ENCODE measurements at places on chromosomes 2 and 18. TPM values are rescaled to one million over a fixed set of nuclear protein-coding genes. Genes with fewer than 3 reads are reported as not detected.

ST8SIA3 gene
- total RNA-seq = not detected

SPHKAP gene
- total RNA-seq = 0.05 TPM

ANKRD30B gene
- not detected for total RNA-seq

VIT gene
- 10.0 TPM for total RNA-seq

AQP12A gene
- not detected for total RNA-seq

IL36RN gene
- not detected for total RNA-seq

NAT8 gene
- not detected for total RNA-seq

ACTR3 gene
- total RNA-seq = 81.8 TPM

GALR1 gene
- not detected for total RNA-seq

PCARE gene
- not detected for total RNA-seq

UGT1A1 gene
- total RNA-seq = not detected

MEP1B gene
- not detected for total RNA-seq

RAX gene
- total RNA-seq = not detected

FTCDNL1 gene
- not detected for total RNA-seq

RIT2 gene
- total RNA-seq = not detected

DNAH7 gene
- total RNA-seq = 0.12 TPM

ACVR1C gene
- total RNA-seq = 0.06 TPM
